Natural killer cell treated with Interleukin-12 subunit alpha and Interleukin-12 subunit beta and Interleukin-15 and Interleukin-18, amount 100 ng/mL, for 72 hours (primary cell): ENCODE measurements at places on chromosomes 7 and 10. TPM values are rescaled to one million over a fixed set of nuclear protein-coding genes. Genes with fewer than 3 reads are reported as not detected.

The OR13A1 gene
- not detected for total RNA-seq

The SLC26A5 gene
- total RNA-seq: not detected

The KCP gene
- 0.17 TPM for total RNA-seq

The RFC2 gene
- total RNA-seq: 66.4 TPM

The ZP3 gene
- 8.4 TPM for total RNA-seq

DNA sequence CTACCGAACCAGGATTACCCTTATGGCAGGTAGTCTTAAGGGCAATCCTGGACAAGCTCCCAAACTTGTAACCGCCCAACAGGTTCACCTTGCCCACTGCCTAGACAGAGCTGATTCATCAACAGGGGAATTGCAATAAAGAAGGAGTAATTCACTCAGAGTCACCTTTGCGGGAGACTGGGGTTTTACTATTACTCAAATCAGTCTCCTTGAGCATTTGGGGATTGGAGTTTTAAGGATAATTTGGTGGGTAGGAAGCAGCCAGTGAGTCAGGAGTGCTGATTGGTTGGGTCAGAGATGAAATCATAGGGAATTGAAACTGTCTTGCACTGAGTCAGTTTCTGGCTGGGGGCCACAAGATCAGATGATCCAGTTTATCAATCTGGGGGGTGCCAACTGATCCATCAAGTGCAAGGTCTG, 25.3 kb downstream of the HK1 start:
- H3K4me1 ChIP-seq: no peaks in the 10 kb centered on the region
- H3K27ac ChIP-seq: no peak overlapping the region
- DNase-seq: no peak
- no peak overlapping the region for H3K4me3 ChIP-seq

DNA sequence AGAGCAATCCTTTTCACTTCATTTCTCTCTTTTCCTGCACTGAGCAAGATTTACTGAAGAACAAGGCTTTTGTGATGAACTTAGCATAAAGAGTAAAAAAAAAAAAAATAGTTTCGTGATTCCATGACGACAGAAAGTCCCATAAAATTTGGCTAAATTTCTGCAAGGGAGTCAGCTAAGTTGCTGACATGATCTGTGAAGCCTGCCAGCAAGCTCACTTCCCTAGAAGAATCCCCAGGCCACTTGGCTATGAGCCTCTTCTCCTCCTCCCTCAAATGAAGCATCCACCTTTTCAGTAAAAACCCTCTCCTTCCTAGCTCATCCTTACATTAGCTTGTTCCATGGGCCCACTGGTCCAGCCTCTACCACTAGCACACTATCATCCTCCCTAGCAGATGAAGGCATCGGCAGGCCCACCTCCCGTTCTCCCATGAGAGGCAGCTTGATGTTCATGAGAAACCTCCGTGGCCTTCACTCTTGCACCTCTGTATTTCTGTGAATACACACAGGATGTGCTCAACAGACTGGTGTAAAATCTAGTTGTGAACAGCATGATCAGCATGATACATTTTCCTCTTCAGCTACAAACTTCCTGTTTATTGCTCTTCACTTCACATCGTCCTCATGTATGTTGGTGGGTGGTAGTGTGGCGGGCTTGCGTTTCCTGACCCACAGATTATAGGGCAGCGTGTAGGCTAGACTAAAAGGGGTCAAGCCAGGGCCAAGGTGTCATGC, 30.9 kb downstream of the GIMAP8 start:
- H3K27ac ChIP-seq: peak overlapping the region; percentile 92
- peaks cover 15% of the 10 kb centered on the region for H3K36me3 ChIP-seq
- no peaks in the 10 kb centered on the region for H3K27me3 ChIP-seq
- DNase-seq: peak; percentile 69

GRCh38 chr10:77240041-77240652, 397.5 kb downstream of the KCNMA1 start:
- no peak overlapping the region for H3K27ac ChIP-seq
- H3K27me3 ChIP-seq: no peaks in the 10 kb centered on the region
- DNase-seq: no peak
- H3K4me1 ChIP-seq: peaks cover 8% of the 10 kb centered on the region

DNA sequence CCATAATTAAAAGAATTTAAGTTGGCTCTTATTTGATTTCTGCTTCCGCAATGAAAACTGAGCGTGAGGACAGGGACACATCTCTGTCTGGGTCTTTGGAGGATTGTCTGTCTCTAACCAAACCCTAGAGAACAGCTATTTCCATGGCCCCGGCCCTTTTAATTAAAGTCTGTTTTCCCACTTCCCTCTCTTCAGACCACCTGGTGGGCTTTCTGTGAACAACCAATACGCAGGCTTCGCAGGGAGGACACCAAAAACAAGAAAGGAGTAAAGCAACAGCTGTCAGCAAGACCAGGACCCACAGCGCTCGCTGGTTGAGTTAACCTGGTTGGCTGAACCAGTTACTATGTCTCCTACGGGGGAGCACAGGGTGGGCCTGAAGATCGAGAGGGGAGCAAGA, 217.1 kb upstream of the FRMD4A start:
- H3K36me3 ChIP-seq: peaks cover 13% of the 10 kb centered on the region
- no peak for DNase-seq
- H3K27ac ChIP-seq: peak overlapping the region; percentile 83
- no peaks in the 10 kb centered on the region for H3K27me3 ChIP-seq
- H3K4me1 ChIP-seq: peaks cover 70% of the 10 kb centered on the region

GRCh38 chr7:48760528-48761265, 163.7 kb upstream of the CDC14C start:
- no peak overlapping the region for H3K4me3 ChIP-seq
- H3K27me3 ChIP-seq: no peaks in the 10 kb centered on the region
- no peaks in the 10 kb centered on the region for H3K4me1 ChIP-seq
- no peak overlapping the region for H3K27ac ChIP-seq
- H3K36me3 ChIP-seq: no peaks in the 10 kb centered on the region

DNA sequence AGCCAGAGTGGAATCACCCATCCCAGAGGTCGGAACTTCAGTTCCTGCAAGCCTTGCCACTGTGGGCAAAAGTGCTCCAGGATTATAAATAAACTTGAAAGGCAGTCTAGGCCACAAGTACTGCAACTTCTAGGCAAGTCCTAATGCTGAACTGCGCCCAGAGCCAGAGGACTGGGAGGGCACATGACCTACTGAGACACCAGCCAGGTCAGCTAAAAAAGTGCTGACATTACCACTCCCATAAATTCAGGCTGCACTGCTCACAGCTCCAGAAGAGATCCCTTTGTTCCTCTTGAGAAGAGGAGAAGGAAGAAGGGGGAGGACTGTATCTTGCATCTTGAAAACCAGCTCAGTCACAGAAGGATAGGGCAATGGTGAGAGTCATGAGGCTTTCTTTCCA, 1084.1 kb upstream of the PHF14 start:
- DNase-seq: no peak
- H3K36me3 ChIP-seq: peaks cover 12% of the 10 kb centered on the region
- H3K27ac ChIP-seq: no peak overlapping the region
- no peak overlapping the region for H3K4me3 ChIP-seq

- H3K27ac ChIP-seq: no peak overlapping the region
- DNase-seq: no peak
- no peak overlapping the region for H3K4me3 ChIP-seq
- H3K27me3 ChIP-seq: peaks cover 7% of the 10 kb centered on the region
- H3K36me3 ChIP-seq: no peaks in the 10 kb centered on the region
Observed at GRCh38 chr10:83990126-83990525, 149.2 kb upstream of the GHITM start.

DNA sequence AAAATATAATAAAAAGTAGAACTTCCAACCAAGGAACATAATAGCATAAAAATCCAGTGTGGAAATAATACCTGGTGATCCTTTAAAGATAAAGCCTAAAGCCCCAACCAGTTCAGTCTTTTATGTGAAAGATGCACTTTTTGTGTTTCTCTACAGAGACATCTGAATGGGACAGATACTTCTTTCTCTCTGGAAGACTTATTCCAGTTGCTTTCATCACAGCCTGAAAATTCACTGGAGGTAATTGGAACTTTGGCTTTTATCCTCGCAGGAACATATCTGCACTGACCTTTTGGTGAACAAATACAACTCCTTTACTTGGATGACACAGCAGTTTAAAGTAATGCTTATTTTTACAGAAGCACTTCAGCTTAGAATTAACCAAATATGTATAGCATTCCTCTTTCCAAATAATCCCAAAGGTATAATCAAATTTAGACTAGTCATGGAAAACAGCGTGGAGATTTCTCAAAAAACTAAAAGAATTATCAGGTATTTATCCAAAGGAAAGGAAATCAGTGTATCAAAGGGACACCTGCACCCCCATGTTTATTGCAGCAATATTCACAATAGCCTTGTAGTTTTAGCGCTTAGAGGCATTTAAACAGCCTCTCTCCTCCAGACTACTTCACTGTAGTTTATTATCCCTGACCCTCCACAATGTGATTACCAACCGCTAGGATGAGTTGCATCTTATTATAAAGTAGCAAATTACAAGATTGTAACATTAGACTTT, 16.8 kb downstream of the HNRNPA2B1 start:
- H3K36me3 ChIP-seq: peaks cover 27% of the 10 kb centered on the region
- H3K27ac ChIP-seq: peak overlapping the region; percentile 80
- no peak for DNase-seq
- peaks cover 74% of the 10 kb centered on the region for H3K4me1 ChIP-seq
- H3K27me3 ChIP-seq: no peaks in the 10 kb centered on the region

DNA sequence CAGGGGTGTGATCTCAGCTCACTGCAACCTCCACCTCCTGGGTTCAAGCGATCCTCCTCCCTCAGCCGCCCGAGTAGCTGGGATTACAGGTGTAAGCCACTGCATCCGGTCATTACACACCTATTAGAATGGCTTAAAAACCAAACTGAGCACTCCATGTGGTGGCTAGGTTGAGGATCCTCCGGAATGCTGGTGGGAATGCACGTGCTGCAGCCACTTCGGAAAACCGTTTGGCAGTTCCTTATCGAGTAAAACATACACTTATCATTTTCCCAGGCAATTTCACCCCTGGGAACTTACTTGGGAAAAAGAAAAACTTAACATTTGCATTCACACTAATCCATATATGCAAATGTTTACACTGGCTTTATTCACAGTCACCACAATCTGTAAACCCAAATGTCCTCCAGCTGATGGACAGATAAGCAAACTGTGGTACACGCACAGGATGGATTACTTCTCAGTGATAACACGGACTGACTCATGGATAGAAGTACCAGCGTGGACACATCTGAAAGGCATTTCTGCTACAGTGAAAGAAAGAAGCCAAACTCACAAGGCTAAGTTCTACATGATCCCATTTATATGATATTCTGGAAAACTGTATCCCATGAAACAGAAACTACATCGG, 20.4 kb downstream of the RFC2 start:
- H3K4me1 ChIP-seq: peaks cover 24% of the 10 kb centered on the region
- DNase-seq: no peak
- no peaks in the 10 kb centered on the region for H3K27me3 ChIP-seq
- H3K36me3 ChIP-seq: peaks cover 15% of the 10 kb centered on the region
- H3K4me3 ChIP-seq: no peak overlapping the region
- no peak overlapping the region for H3K27ac ChIP-seq

DNA sequence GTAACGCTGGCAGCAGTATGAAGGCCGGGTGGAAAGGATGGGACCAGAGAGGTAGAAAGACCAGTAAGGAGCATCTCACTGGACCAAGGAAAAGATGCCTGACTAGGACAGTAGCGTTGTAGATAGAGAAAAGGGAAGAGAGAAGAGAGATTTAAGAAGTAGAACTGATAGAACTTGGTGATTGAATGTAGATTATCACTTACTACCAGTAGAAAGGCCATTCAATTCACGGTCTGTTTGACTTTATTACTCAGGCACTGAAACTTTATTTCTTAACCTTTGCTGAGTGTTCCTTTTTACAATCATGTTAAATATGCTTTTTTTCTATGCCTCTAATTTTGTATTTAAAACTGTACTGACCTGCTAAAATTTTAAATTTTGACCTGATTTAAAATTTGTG, 12.2 kb downstream of the MCU start:
- no peaks in the 10 kb centered on the region for H3K27me3 ChIP-seq
- H3K36me3 ChIP-seq: no peaks in the 10 kb centered on the region
- no peak overlapping the region for H3K4me3 ChIP-seq
- DNase-seq: no peak
- H3K4me1 ChIP-seq: peaks cover 10% of the 10 kb centered on the region

DNA sequence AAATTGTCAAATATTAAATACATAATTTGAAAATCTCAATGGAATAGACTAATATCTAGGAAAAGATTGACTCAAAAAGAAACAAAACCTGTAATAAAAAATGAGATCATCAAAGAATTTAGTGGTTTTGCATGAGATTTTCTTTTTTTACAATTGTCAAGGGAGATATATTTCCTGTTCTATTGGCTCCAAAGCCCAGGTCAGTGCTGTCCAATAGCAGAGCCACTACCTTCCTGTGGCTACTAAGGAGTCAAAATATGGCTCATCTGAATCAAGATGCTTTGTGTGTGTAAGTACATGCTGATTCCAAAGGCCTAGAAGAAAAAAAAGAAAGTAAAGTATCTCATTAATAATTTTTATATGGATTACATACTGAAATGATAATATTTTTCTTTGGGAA, 191.9 kb downstream of the C7orf25 start:
- H3K36me3 ChIP-seq: no peaks in the 10 kb centered on the region
- no peak overlapping the region for H3K4me3 ChIP-seq
- H3K27ac ChIP-seq: no peak overlapping the region
- no peak for DNase-seq
- H3K27me3 ChIP-seq: peaks cover 3% of the 10 kb centered on the region

DNA sequence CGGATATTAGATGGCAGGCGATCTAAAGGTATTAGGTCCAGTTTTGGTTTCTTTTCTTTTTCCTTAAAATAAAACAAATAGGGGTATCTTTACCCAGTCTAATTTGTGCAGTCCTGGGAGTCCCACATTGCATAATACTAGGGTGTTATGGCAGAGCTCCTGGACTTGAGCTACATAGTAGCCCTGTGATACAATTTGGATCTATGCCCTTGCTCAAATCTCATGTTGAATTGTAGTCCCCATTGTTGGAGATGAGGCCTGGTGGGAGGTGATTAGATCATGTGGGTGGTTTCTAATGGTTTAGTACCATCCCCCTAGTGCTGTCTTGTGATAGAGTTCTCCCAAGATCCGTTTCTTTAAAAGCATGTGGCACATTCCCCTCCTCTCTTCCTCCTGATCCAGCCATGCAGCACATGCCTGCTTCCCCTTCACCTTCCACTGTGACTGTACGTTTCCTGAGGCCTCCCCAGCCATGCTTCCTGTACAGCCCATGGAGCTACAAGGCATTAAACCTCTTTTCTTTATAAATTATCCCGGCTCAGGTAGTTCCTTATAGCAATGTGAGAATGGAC, 141.9 kb downstream of the RPS24 start:
- peaks cover 2% of the 10 kb centered on the region for H3K27me3 ChIP-seq
- no peak overlapping the region for H3K4me3 ChIP-seq
- H3K27ac ChIP-seq: no peak overlapping the region
- no peaks in the 10 kb centered on the region for H3K36me3 ChIP-seq
- no peaks in the 10 kb centered on the region for H3K4me1 ChIP-seq
- peak; percentile 22 for DNase-seq

- H3K36me3 ChIP-seq: no peaks in the 10 kb centered on the region
- H3K4me3 ChIP-seq: no peak overlapping the region
Observed at GRCh38 chr7:85101347-85101746, 85.5 kb downstream of the SEMA3D start.

DNA sequence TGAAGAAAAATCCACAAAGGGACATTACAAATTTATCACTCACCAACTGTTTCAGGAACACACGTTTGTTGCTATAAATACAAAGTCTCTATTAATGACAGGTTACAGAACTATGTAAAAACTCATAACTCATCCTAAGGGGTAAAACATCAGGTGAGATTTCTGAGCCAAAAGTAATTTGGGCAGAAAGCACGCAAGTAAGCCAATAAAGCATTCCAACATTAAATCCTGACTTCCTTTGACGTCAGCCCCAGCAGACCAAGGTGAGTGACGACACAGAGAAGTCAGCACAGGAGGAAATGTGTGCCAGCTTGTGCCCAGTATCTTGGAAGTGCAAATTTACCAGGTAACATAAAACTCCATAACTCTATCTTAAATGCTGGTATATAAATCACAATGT, 45.7 kb downstream of the IMMP2L start:
- H3K27ac ChIP-seq: no peak overlapping the region
- no peak for DNase-seq
- peaks cover 3% of the 10 kb centered on the region for H3K27me3 ChIP-seq
